ENCODE measurements at places on chromosomes 12 and 14.

GRCh38 chr12:68647507-68647906 lies 36.8 kb downstream of the RAP1B start:
- no peak for DNase-seq

DNA sequence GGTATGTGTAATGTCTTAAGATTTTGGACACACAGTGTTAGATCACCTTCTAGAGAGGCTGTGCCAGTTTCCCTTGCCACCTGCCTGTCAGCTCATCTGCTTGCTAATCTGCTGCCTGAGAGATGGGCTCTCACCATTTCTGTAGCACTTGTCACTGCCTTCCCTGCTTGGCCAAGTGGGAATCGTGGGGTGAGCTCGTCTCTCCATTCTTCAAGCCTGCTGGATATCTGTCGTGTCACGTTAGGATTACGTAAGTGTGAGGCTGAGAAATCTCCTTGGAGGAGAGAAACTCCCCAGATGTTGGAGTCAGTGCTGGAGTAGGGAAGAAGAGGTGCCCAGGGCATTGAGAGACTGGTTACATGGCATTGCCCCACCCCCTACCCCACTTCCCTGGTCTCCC lies 8.6 kb upstream of the RPH3A start:
- no peak for DNase-seq

GRCh38 chr12:123763093-123763492 lies 992 bp downstream of the DNAH10 start:
- no peak for DNase-seq

GRCh38 chr12:104689635-104690034 lies 232.9 kb downstream of the CHST11 start:
- no peak for DNase-seq

DNA sequence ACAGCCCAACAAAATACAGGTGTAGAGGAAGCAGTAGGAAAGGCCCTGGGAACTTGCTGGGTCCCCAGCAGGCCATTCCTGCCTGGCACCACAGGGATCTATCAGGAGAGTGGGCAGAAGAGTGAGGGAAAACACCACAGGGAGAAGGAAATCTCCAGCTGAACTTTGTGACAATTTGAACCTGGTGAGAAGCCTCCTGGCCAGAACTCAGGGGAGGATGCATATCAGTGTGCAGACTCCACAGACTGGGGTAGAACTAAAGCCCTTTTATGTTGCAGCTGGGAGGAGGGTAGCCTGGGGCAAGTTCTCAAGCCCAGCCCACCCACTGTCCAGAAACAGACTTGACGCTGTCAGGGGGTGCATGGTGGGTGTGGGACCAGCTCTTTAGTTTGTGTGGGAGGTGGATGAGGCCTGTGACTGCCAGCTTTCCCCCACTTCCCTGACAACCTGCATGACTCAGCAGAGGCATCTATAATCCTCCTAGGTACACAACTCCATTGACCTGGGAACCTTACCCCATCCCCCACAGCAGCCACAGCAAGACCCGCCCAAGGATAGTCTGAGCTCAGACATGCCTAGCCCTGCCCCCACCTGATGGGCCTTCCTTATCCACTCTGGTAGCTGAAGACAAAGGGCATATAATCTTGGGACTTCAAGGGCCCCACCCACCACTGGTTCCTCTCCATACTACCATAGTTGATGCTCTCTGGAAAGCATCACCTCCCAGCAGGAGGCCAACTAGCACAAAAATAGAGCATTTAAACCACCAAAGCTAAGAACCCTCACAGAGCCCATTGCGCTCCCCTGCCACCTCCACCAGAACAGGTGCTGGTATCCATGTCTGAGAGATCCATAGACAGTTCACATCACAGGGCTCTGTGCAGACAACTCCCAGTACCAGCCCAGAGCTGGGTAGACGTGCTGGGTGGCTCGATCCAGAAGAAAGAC lies 28.9 kb downstream of the PNN start:
- no peak for DNase-seq

GRCh38 chr12:47407463-47408129 lies 298.2 kb downstream of the RPAP3 start:
- DNase-seq, result no peak

- no peak for DNase-seq
Observed at GRCh38 chr12:114913871-114914801, 230.2 kb upstream of the TBX3 start.

- DNase-seq, result no peak
Observed at GRCh38 chr14:25116607-25117006, 66.7 kb upstream of the STXBP6 start.

DNA sequence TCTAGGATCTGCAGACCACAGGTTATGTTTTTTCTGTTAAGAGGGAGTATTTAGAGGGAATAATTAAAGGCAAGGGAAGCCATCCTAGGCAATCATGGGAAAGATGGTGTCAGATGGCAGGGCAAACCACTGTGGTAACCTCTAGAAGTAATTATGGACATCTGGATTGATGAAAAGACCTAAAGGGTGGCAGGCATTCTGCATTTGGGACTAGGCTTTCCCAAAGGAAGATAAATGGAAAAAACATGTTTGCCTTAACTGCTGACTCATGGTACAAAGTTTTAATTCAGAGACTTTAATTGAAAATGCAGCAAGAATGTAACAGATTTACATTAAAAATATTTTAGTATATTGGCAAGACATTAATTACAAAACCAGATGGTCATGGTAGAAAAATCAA lies 88.1 kb downstream of the TMEM30B start:
- DNase-seq, result no peak

GRCh38 chr14:92710001-92710341 lies 38.5 kb downstream of the LGMN start:
- no peak for DNase-seq

DNA sequence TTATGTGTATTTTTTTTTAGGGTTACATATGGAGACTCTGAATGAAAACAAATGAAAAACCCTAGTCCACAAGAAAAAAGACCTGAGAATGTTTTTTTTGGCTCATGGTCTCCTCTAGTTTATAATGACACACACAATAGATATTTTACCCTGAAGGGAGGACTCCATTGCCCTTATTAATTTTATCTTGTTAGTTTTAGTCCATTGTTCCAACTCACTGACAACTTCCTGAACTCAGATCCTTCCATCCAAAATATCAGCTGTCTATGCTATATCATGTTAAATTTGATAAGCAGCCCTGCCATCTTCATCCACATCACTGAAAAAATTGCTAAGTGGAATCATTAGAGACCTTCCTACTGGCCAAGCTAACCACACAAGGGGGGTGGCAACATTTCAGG lies 232.1 kb downstream of the MON2 start:
- DNase-seq, result no peak

DNA sequence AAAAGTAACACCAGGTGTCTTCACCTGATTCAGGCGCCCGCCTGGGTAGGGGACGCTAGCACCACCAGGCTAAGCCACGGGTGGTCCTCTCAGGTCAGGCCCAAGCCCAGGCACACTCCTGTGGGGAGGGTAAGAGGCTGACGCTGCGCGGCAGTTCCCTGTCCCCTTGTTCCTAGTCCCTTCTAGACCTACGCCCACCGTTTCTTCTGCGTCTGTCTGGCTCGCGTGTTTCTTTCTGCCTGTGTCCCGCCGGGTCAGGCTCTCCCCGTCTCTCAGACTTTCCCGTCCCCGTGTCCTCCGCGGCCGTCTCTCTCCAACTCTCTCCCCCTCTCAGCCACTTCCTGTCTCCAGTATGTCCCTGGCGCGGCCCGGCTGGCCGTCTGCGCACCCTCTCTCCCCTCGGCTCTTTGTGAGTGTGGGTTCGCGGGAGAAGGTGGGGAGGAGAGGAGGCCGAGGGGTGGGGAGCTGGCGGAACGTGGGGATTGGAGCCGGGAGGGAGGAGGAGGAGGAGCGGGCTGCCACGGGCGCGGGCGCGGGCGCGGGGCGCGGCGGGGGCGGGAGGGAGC lies 3.1 kb upstream of the TNS2 start:
- peak; percentile 76 for DNase-seq

DNA sequence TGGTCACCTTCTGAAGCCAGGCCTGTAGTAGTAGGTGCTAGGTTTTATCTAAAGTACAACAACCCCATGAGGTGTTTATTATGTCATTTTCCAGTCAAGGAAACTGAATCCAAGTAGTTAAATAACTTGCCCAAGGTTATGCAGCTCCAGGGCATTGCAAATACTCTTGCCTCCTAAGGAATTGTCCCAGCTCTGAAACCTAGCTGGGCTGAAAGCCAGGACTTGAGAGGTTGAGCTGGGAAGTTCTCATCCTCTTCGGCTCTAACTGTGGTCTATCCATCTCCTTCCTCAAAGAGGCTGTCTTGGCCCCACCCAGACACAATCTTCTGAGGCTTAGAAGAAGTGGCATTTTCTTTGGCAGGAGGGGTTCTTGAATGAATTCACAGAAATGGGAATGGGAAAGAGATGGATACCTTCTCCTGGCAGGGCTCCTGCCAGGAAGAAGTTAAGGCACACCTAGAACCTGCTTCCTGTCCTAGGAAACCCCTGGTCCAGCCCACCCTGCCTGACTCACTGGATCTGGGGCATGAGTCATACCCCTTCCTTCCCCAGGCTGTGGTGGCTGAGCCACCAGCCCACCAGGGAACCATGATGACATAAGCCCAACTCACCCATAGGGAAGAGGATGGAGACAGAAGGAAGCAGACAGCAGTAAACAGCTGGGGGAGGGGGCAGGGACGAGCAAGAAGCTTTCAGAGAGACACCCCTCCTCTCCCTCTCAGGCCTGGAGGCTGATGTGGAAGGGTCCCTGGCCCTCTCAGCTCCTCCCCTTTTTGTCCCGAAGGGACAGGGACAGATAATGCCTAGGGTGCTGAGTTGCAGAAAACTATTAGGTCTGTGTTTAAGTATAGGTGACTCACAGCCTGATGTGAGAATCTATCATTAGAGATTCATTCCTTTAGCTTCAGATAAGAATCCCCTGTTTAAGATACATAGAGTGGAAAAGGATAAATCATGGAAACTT lies 2.1 kb upstream of the PLEK2 start:
- DNase-seq, result peak; percentile 77

DNA sequence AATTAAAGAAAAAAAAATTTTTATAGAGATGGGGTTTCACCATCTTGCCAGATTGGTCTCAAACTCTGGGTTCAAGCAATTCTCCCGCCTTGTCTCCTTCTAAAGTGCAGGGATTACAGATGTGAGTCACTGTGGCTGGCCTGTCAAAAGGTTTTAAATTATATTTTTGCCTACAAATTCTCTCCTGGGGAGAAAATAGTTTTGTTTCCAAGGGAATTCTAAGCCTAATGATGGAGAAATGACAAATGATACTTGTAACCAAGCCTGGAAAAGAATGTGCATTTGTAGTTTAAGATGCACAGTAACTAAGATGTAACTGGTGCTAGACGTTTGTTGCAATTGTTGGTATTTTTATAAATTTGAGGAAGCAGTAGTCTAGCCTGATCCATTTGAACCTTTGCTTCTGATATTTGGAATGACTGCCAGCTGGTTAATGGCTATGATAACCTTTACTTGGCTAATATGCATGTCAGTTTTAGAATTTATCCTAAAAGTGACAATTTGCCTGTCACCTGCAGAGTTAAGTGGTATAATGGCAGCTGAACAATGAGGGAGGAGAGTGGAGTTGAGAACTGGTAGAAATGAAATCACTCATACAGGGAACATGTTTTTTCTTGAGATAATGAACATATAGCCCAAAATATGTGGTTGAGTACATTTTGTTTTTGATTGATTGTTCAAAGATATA lies 148.0 kb downstream of the FUT8 start:
- DNase-seq, result no peak

DNA sequence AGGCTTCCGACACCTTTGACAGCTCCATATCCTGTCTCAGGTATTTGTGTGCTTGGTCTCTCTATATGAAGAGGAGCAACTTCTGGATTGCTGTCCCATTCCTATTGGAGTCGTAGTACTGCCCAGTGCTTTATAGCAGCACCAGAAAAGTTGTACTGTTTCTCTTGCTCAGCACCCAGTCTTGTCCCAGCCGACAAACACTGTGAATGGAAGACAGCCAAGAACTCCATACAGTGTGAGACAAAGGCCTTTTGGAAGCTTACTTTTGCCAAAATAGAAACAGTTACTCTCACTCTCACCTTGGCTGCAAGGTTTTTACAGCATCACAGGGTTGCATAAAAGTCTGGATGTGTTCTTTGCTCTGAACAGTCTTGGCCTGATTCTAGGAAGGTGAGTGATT lies 105.3 kb downstream of the TGFB3 start:
- DNase-seq, result no peak

- no peak for DNase-seq
Observed at GRCh38 chr14:98514016-98514415, 758.0 kb downstream of the BCL11B start.

DNA sequence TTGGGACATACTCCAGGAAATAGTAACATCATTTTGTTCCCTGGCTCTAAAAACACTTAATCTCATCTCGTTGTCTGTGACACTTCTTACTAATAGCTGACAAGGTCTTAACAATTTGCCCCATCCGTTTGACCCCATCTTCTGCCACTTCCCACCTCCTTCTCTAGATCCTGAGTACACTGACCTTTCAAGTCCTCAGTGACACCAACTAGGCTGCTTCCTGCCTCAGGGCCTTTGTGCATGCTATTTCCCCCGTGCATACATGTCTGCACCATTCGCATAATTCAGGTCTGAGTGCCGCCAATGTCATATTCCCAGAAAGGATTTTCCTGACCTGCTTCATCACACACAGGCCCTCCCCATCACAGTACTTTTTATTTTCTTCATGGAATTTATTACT lies 70.6 kb upstream of the CCND2 start:
- DNase-seq, result no peak

DNA sequence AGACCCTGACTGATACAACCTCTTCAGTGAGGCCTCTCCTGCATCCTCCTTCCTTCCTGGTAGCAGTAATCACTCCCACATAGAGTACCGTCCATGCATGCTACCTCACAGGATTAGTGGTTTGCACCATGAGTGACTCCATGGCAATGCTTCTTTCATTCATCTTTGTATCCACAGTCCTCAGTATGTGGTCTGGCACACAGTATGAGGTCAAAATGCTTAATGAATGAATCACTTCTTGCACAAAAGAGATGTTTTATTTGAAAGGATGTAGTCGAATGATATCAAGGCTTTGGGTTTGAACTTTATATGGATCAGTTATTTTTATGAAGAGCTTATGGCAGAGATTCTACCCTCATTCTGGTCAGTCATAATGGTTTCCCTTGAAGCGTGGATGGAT lies 42.2 kb downstream of the KCNA5 start:
- DNase-seq, result no peak

DNA sequence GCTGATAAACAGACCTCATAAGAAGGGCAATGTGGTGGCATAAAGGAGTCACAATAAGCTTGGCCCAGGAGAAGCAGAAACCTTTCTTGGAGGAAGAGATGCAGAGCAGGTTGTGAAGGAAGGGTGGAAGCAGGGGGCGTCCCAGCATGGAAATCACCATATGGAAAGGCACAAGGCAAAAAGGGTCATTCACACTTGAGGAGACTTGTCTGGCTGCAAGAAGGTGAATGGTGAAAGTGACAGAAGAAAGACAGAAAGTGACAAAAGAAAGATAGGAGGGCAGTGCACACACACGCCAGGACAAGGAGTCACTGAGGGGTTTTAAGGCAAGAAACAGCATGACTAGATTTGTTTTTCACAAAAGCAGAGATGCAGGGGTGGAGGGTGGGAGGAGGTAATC lies 38.3 kb downstream of the GALNT4 start:
- DNase-seq, result no peak

Data from T1000 (cell line).